ENCODE measurements at places on chromosomes 13 and 19.

DNA sequence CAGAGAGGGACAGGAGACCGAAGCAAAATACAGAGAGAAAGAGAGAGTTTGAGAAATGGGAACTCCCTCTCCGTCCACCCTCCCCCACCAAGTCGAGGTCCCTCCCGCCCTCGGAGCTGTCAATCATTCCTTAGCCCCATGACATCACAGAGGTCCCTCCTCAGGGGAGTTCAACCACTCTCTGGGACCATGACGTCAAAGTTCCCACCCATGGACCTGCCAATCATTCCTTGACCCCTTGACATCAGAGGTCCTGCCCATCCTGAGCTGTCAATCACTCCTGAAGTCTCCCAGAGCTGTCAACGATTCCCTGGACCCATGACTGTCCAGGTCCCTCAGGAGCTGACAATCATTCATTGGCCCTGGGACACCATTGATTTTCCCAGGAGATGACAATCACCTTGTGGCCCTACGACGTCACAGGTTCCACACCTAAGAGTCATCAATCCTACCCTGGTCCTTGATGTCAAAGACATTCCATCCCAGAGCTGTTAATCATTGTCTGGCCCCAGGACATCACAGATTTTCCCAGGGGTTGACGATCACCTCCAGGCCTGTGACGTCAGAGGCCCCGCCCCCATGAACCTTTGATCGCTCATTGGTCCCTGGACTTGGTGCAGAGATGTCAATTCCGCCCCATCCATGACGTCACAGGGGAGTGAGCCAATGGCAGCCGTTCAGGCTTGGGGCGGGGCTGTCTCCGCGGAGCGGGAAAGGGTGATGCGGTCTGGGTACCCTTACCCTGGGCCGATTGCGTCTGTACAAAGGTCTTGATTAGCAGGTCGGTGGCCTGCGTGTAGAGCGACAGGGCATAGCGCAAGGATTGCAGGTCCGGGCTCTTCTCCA lies 61.7 kb downstream of the COLGALT1 start:
- no peak for DNase-seq

DNA sequence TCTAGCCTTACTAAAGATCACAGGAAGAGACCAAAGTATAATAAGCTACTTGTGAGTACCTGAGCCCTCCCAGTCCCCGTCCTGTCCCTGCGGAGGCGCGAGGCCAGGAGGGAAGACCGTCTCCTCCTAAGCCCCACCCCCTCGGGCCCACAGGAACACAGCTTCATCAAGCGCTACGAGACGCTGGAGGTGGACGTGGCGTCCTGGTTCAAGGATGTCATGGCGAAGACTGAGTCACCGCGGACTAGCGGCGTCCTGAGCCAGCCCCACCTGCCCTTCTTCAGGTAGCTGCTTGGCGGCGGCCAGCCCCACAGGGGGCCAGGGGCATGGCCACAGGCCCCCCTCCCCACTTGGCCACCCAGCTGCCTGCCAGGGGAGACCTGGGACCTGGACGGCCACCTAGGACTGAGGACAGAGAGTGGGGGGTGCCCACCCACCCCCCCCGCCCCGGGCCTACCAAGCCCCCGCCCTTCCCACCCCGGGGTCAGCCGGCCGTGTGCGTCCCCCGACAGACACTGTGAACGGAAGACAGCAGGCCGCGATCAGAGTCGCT lies 2.4 kb upstream of the TGFBR3L start:
- DNase-seq: no peak

GRCh38 chr13:24274452-24275021 lies 34.8 kb upstream of the C1QTNF9 start:
- DNase-seq: no peak

DNA sequence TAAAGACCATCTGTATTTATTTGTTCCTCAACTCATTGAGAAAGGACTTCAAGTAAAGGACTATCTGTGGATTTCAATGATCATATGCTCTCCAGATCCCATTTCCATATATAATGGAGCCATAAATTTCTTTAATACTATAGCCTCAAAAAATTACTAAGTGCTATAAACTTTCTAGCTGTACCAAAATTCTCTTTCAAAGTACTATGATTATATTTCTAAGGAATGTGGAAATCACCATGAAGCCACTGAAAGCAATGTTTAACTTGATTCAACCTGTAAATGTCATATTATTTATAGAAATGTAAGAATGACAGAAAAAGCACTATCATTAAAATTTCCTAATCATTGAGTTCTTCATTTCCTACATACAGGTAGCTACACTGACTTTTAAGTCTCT lies 20.7 kb downstream of the TBC1D4 start:
- DNase-seq: no peak

GRCh38 chr13:104270731-104271130 lies 1204.5 kb upstream of the SLC10A2 start:
- DNase-seq: no peak

- no peak for DNase-seq
These were observed at the start of gene LRRC4B for GRCh38 chr19:50567882-50568727. TSS of gene LRRC4B (minus strand) at chr19:50568435. CDS start at chr19:50548838, 19,597 bp downstream.

- no peak for DNase-seq
These were observed 78.7 kb downstream of the ZNF536 start for GRCh38 chr19:30450835-30451321.

GRCh38 chr19:2013683-2013961 lies 1.9 kb downstream of the BTBD2 start:
- DNase-seq: no peak

DNA sequence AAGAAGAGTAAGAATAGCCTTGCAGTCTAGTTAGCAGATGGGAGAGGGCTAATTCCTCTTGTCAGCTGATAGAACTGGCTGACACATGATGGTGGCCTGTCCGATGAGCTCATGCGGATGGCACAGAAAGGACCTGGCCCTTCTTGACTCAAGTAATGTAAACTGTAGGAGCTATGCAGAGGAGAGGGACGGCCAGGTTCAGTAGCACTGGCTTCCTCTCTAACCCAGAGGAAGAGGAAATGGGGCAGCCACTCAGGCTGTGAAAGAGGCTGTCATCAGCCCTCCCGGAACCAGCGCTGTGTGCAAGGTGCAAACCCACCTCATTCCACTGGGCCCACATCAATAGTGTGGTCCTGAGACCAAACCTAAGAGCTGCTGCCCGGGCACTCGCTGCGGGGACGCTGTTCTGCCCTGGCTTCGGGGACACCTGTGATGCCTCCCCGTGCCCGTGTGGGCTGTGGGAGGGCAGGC lies 30.8 kb upstream of the USE1 start:
- DNase-seq: no peak

GRCh38 chr19:37953171-37953917 lies 46.3 kb downstream of the SIPA1L3 start:
- no peak for DNase-seq

- DNase-seq: no peak
These were observed 17.5 kb downstream of the MISP start for GRCh38 chr19:768424-768823.

DNA sequence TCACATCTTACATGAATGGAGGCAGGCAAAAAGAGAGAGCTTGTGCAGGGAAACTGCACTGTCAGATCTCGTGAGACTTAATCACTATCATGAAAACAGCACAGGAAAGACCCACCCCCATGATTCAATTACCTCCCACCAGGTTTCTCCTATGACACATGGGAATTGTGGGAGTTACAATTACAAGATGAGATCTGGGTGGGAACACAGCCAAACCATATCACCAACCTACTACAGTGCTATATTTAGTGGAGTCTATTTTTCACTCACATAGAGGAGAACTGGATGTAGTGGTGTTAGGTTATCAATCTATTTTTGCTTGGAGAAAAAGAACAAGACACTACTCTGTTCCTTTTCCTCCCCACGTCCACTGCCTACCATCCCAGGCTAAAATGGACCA lies 276.6 kb downstream of the KCTD12 start:
- DNase-seq: no peak

DNA sequence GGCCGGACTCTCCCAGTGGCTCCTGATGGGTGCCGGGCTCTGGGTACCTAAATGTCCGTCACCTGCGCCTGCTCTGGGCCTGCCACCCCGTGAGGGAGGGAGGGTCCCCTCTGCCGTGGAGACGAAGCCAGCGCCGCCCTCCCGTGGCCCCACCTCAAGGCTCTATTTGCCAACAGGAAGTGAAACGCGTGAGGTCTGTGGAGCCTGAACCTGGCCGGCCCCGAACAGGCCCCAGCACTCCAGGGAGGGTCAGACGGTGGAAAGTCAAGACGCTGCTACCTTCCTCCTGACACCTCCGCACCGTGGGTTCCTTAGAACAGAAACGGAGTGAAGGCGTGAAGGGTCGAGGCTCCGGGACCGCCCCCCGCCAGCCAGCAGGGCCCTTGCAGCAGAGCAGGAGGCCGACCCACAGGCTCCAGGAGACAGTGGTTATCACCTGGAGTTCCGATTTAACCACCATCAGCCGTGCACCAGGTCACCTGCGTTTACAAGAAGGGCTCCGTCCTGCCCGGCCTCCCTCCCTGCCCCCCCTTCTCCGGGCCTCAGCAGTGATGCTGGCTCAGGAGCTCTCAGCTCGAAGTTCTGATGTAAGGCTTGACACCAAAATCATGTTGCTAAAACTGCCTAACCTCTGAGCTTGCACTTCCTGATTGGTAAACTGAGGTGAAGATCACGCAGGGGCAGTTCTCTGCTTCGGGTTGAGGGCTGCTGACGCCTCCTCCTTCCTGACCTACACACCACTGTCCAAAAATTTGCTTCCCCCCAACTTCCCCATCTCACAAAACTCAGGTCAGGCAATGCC lies 50.9 kb upstream of the C13orf46 start:
- DNase-seq: no peak

DNA sequence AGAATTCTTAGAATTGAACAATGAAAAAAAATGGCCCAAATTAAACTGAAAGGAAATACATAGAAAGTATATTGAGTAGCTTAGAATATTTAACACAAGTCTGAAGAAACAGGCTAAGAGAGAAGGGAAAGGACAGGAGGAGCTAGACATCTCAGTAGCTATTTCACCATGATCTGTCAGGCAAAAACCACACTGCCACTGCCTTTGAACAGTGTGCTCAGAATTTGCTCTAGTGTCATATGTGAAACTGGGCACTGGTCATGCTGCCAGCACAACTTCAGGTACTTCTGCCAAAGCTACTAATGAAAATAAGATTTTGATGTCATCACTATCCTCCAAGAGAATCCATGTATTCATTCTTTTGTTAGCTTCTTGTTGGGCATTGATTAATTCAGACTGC lies 1280.8 kb upstream of the PCDH20 start:
- no peak for DNase-seq

GRCh38 chr19:15439078-15439799 lies 10.5 kb downstream of the WIZ start:
- no peak for DNase-seq

- DNase-seq: no peak
These were observed 16.0 kb downstream of the TM6SF2 start for GRCh38 chr19:19257137-19257536.

- DNase-seq: no peak
These were observed 190.5 kb downstream of the NDFIP2 start for GRCh38 chr13:79671420-79671819.

GRCh38 chr19:17975032-17975431 lies 8.1 kb downstream of the KCNN1 start:
- no peak for DNase-seq

GRCh38 chr19:33876192-33876591 lies 79.5 kb downstream of the KCTD15 start:
- DNase-seq: no peak

- DNase-seq: peak; percentile 4
These were observed 7.6 kb downstream of the EGLN2 start for GRCh38 chr19:40806423-40807146.

DNA sequence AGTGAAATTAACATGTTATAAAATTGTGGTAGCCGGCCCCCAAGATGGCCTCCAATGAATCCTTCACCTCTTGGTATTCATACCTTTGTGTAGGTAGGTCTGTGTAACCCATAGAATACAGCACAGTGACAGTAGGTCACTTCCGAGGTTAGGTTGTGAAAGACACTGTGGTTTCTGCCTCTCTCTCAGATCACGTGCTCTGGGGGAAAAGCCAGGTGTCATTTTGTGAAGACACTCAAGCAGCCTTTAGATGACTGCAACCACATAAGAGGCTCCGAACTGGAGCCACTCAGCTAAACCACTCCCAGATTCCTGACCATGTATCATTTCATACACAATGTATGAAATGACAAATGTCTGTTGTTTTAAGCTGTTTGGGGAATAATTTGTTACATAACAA lies 9.8 kb upstream of the USPL1 start:
- no peak for DNase-seq

Data from NCI-H1105 treated with DMSO at 0.1 percent for 48 hours (cell line).